ENCODE measurements at places on chromosomes 7 and 10.

DNA sequence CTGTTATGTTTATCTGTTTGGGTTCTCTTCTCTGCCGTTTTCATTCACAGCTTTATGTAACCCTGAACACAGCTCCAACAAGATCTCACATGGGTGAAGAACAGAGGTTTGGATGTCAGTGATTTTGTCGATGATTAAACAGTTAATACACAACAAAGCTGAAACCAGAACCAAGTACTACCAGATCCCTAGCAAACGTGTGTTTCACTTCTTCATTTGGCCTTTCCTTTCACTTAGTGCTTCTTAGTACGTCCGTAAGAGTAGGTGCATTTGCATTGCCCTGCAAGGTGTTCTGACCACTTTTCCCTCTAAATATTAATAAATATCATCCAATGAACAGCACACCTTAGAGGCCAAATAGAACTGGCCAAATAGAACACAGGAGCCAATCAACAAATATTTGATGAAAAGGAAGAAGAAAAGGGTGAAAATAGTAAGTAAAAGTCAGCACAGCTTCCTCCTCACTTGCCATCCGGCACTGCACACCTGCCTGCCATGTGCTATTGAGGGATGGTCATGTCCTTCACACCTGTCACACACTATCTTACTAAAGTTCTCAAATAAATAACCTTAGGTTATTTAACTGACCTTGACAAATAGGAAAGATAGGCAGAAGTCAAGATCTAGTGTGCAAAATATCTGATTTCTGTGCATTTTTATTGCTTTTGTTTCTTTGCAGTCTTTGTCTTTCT is 252.6 kb upstream of the ANKRD30A start:
- DNase-seq = no peak

GRCh38 chr10:102863660-102864059 is 5.6 kb upstream of the AS3MT start:
- DNase-seq = no peak

DNA sequence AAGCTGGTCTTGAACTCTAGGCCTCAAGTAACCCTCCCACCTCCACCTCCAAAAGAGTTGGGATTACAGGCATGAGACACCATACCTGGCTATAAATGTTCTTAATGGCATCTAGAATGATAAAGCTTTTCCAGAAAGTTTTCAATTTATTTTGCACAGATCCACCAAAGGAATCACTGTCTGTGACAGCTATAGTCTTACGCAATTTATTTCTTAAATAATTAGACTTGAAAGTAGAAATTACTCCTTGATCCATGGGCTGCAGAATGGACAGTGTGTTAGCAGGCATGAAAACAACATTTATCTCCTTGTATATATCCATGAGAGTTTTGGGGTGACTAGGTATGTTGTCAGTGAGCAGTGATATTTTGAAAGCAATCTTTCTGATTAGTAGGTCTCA is 33.8 kb downstream of the GALNT11 start:
- no peak for DNase-seq

GRCh38 chr7:94348142-94348541 is 46.6 kb upstream of the COL1A2 start:
- no peak for DNase-seq

- no peak for DNase-seq
Measured at GRCh38 chr7:154699417-154699816, 303.5 kb downstream of the PAXIP1 start.

DNA sequence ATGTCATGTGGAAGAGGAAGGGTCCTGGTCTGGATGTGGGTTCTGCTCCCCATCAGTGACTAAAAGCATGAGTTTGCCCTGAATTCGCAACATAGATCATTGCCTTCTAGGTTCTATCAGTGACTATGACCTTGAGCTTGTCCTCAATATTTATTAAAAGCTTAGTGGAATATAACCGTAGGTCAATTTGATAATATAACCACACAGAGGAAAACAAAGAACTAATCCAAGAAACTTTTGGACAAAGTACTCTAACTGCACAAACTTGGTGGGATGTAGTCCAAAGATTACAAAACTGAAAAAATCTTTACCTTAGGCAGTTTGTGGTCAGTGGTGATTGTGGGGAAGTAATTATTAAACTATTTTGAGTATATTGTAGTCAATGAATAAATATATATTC is 152.9 kb downstream of the CYP26A1 start:
- no peak for DNase-seq

- no peak for DNase-seq
Measured at GRCh38 chr7:127578036-127578684, 7.2 kb downstream of the GCC1 start.

Data from T-helper 1 cell (primary cell).